ENCODE measurements at places on chromosomes 7 and 10.
A peak's percentile ranks its signal among the peaks of the same experiment; 100 is the strongest.

- peak; percentile 9 for DNase-seq
Measured at GRCh38 chr7:6271060-6271658, 1.3 kb downstream of the CYTH3 start.

DNA sequence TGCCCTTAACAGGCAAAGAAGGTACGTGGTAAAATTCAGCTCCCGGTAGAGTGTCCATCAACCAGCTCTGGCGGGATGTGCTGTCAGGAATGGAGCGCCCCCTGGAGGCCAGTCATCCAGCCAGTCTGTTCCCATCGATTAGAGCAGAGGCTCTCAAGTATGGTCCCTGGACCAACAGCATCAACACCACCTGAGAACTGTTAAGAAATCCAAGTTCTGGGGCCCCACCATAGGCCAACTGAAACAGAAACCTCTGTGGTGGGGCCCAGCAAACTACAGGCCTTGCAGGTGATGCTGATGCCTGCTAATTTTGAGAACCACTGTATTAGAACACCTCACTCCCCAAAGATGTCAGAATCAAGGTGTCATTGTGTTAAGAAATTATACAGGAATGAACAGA is 109.2 kb downstream of the DPY19L1 start:
- DNase-seq: peak; percentile 17

DNA sequence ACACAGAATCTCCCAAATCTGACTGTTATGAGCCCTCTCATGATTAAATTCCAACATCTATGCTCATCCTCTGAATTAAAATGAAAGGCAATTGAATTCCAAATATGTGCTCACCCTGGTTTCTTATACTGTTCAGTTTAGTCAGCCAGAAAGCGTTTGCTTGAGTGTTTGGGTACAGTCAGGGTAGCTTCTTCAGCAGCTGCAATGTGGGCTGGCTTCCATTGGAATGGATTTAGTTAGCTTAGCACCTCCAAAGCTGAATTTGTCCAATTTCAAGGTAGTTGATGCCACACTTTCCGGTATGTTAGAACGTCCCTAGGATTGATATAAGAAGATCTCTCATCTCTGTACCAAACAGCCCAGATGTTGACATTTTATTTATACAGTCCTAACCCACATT is 9.3 kb downstream of the KLHL7 start:
- DNase-seq: no peak

GRCh38 chr10:89759531-89759930 is 58.1 kb downstream of the KIF20B start:
- DNase-seq: no peak

GRCh38 chr7:4074994-4075393 is 607.1 kb upstream of the FOXK1 start:
- DNase-seq: no peak

- DNase-seq: no peak
Measured at GRCh38 chr7:28348636-28349035, 63.7 kb upstream of the CREB5 start.

DNA sequence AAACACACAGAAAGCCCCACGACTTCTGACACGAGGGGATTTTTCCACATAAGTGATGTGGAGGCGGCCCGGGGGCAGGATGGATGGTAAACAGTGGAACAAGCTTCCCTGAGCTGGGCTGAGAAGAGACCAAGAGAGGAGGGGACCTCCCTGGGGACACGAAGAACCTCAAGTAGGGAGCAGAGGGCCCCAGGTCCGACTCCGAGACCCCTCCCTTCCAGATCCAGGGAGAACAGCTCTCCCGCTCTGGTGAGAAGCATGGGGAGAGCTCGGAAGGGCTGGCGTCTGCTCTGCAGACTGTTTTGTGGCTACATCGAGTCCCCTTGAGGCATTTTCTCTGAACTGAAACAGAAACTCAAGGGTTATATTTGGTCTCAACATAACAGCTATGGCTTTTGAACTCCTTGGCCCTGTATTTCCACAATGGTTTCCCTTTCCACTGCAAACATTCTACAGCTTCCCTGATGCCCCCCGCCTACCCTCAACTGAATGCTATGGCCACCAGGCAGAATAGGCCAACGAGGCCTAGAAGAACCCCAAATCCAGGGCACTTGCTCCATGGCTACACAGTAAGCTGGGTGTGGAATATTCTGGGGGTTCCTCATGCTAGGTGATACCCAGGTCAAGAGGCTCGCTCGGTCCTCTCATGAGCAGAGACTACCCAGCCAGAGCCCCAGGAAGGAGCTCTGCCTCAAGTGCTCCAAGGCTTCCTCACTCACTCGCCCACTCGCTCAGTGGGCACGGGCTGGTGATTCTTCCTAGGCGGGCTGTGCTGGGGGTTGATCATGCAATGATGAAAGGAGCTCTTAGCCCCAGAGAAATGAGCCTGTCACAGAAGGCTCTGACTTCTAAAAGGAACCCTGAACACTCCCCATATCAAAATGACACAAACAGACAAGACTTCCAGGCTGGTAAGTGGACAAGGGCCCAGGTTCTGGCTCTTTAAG is 47.5 kb downstream of the FAM53B start:
- DNase-seq: no peak

DNA sequence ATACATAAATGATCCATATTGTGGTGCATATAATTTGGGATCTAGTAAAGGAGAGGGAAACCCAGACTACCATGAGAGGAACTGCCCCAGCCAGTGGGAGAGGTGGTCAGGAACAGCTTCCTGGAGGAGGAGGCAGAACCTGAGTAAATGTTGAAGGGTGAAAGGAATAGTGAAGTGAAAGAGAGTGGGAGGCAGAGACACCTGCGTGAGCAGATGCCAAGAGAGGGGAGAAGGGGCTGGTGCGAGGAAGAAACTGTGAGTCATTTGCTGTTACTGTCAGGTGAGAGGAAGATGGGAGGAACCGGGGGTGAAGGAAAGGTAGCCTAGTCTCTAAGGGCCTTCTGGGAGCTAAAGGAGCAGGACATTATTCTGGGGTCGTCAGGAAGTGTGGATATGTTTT is 294.8 kb downstream of the GRID1 start:
- DNase-seq: no peak

DNA sequence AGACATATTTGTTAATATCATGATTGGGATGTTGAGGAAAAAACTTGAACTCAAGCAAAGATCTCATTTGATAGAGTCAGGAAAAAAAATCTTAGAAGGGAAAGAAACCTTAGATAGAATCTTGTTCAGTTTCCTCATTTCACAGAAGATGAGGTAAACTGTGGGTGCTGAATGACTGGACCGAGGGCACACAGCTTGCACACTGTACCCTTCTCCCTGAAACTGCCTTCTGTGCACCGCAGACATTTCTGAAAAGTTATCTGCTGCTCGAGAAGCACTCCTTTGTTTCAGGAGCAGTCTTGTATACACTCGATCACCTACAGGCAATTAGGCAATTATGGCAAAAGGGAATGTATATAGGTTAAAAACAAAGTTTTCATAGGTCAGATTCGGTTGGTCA is 167.4 kb downstream of the SKAP2 start:
- no peak for DNase-seq

DNA sequence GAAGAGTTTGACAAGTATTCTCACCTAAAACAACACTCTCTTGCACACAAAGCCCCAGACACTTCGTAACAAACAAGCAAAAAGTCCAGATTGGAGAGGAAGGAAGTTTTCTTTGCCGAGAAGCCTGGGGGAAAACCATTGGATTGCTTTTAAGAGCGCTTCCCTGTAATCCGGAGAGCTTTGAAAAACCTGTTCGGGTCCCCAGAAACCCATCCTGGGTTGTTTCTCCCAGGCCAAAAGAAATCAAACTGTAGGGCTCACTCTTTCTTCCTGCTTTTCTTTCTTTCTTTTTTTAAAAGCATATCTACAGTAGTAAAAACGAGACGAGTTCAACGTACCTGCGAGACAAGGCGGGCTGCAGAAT is 655 bp downstream of the SP8 start:
- DNase-seq: no peak

DNA sequence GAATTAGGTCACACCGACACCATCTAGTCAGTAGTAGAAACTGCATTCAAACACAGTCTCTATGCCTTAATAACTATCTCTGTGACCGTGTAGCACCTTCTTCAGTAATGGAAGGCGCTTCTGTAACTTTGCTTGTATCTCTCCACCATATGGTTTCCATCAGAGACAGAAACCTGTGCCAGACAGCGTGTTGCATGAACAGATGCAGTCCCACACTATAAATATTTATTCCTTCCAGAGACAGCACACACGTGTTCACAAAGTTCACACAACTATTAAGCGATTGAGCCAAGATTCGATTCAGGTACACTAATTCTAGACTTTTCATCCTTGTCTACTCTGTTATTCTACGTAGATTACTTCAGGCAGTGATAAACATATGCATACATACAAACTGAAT is 873.9 kb upstream of the MBL2 start:
- no peak for DNase-seq

- no peak for DNase-seq
Measured at GRCh38 chr7:5344342-5344741, 61.6 kb downstream of the SLC29A4 start.

GRCh38 chr10:72638586-72639440 is 12.9 kb upstream of the MICU1 start:
- DNase-seq: no peak

GRCh38 chr7:147858421-147858820 is 732.1 kb upstream of the C7orf33 start:
- no peak for DNase-seq

- peak; percentile 37 for DNase-seq
Measured at GRCh38 chr10:93357680-93358079, 124.5 kb downstream of the MYOF start.

- no peak for DNase-seq
Measured at GRCh38 chr10:12006671-12007070, 35.9 kb downstream of the UPF2 start.

- DNase-seq: no peak
Measured at GRCh38 chr10:51405580-51406351, 293.6 kb downstream of the CSTF2T start.

- DNase-seq: no peak
Measured at GRCh38 chr10:35440016-35440415, 103.7 kb downstream of the CCNY start.

DNA sequence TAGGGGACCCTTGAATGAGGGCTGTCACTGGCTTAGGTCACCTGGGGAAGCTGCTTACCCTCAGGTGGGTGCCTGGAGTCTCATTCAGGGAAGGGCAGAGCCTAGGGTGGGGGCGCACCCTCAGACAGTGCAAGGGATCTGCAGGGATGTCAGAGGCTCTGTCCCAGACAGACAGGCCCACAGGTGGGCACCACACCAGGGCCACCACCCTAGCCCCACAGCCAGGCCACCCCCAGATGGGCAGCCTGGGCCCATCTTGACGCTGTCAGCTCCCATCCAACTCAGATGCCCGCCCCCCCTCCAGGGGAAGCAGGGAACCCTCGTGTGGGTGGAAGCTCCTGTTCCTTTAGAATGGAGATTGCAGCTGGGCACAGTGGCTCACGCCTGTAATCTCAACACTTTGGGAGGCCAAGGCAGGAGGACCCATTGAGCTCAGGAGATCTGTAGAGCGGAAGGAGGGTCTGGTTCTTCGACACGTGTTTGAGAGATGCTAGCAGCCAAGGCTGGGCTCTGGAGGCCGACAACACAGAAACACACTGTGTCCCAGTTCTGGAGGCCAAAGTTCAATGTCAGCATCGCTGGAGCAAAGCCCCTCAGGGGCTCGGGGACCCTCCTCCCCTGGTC is 58.5 kb upstream of the DNAJB6 start:
- DNase-seq: no peak

Data from NCI-H345 (cell line).